Osteocyte (in vitro differentiated cells): ENCODE measurements at places on chromosomes 2 and 18. TPM values are rescaled to one million over a fixed set of nuclear protein-coding genes. Genes with fewer than 3 reads are reported as not detected.

GRCh38 chr18:13570856-13571495 is 155.4 kb downstream of the FAM210A start:
- no peaks in the 10 kb centered on the region for H3K36me3 ChIP-seq
- no peak for DNase-seq
- no peaks in the 10 kb centered on the region for H3K4me1 ChIP-seq
- H3K27ac ChIP-seq = no peak overlapping the region
- peaks cover 2% of the 10 kb centered on the region for H3K27me3 ChIP-seq
- H3K4me3 ChIP-seq = no peak overlapping the region

Gene NETO1
- not detected in 2 replicates for total RNA-seq

DNA sequence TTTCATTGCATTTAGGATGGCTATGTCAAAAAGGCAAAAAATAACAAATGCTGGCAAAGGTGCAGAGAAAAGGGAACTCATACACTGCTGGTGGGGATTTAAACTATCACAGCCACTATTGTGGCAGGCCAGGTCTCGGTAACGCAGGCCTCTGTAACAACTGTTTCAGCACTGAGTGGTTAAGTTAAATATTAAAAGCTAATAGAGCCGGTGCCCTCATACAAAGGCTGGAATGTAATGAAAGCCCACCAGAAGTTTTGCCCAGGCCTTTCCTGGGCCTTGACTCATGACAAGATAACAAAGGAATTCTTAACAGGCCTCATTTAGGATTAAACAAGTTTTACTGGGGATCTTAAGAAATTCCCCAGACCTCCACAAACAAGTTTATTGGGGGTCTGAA is 10.7 kb downstream of the MERTK start:
- peaks cover 26% of the 10 kb centered on the region for H3K27me3 ChIP-seq
- H3K27ac ChIP-seq = no peak overlapping the region
- no peak for DNase-seq
- peaks cover 10% of the 10 kb centered on the region for H3K4me1 ChIP-seq

Gene REL
- 7.1 and 7.9 TPM in 2 replicates for total RNA-seq

- H3K27me3 ChIP-seq = no peaks in the 10 kb centered on the region
- peaks cover 17% of the 10 kb centered on the region for H3K4me1 ChIP-seq
- H3K27ac ChIP-seq = peak overlapping the region; percentile 57
- no peak overlapping the region for H3K4me3 ChIP-seq
These were observed 34.4 kb downstream of the CENPO start for GRCh38 chr2:24827321-24828237.

DNA sequence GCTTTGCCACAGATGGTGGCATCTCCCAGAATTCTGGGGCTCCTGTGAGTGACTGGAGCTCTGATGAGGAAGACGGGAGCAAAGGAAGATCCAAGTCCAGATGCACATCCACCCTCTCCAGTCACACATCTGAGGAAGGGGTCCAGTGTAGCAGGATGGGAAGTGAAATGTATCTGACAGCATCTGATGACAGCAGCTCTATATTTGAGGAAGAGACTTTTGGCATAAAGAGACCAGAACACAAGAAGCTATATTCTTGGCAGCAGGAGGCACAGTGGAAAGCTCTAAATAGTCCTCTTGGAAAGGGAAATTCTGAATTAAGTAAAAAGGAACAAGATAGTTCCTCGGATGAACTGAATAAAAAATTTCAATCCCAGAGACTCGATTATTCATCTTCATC is 23.5 kb upstream of the C1GALT1C1L start:
- no peaks in the 10 kb centered on the region for H3K27me3 ChIP-seq
- DNase-seq = no peak
- no peak overlapping the region for H3K27ac ChIP-seq

DNA sequence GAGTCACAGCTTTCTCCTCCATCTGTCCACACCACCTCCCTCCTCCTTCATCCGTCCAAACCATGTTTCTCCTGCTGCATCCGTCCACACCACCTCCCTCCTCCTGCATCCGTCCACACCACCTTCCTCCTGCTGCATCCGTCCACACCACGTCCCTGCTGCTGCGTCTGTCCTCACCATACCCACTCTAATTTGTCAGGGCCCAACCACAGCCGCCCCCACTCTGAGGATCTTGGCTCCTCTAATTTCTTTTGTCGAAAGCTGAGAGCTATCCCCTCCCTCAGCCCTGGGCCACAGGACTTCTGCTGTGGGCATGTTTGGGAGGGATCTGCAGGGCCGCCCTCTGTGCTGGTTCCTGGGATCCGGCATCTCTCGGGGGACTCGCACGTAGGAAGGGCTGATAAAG is 67.4 kb downstream of the TPO start:
- no peak overlapping the region for H3K27ac ChIP-seq
- no peak for DNase-seq
- no peak overlapping the region for H3K4me3 ChIP-seq
- no peaks in the 10 kb centered on the region for H3K4me1 ChIP-seq
